ENCODE measurements at places on chromosomes 5 and 9. TPM values are rescaled to one million over a fixed set of nuclear protein-coding genes. Genes with fewer than 3 reads are reported as not detected.
A peak's percentile ranks its signal among the peaks of the same experiment; 100 is the strongest.

TPPP gene
- total RNA-seq, result 7.5 TPM

ESM1 gene
- total RNA-seq, result not detected

TMEM232 gene
- 5.7 TPM for total RNA-seq

DNA sequence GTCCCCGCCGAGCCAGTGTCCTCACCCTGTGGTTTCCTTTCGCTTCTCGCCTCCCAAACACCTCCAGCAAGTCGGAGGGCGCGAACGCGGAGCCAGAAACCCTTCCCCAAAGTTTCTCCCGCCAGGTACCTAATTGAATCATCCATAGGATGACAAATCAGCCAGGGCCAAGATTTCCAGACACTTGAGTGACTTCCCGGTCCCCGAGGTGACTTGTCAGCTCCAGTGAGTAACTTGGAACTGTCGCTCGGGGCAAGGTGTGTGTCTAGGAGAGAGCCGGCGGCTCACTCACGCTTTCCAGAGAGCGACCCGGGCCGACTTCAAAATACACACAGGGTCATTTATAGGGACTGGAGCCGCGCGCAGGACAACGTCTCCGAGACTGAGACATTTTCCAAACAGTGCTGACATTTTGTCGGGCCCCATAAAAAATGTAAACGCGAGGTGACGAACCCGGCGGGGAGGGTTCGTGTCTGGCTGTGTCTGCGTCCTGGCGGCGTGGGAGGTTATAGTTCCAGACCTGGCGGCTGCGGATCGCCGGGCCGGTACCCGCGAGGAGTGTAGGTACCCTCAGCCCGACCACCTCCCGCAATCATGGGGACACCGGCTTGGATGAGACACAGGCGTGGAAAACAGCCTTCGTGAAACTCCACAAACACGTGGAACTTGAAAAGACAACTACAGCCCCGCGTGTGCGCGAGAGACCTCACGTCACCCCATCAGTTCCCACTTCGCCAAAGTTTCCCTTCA is 1.4 kb downstream of the GLIS3 start:
- peak; percentile 45 for DNase-seq

TAF11L5 gene
- total RNA-seq, result not detected

- no peak for DNase-seq
Measured at GRCh38 chr9:132669319-132669697, 475 bp downstream of the DDX31 start.

DNA sequence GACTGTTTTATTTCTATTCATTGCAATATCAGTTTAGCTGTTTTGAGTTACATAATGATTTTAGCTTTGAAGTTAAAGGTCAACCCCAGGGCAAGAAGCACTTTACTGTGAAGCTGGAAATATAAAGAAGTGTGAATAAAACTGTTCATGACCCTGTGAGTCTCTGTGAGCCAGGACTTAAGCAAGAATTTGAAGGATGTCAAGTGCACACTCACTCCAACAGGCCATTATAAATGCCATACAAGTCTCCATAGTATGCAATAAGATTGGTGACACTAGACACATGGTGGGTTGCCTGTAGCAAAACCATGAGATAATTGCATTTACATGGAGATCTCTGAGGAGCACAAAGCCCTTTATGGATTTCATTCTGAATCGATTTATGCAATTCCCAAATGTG is 318.7 kb upstream of the ITGA1 start:
- no peak for DNase-seq

SLC6A7 gene
- total RNA-seq, result 0.10 TPM

- no peak for DNase-seq
Measured at GRCh38 chr9:5455181-5455580, 4.8 kb downstream of the CD274 start.

DNA sequence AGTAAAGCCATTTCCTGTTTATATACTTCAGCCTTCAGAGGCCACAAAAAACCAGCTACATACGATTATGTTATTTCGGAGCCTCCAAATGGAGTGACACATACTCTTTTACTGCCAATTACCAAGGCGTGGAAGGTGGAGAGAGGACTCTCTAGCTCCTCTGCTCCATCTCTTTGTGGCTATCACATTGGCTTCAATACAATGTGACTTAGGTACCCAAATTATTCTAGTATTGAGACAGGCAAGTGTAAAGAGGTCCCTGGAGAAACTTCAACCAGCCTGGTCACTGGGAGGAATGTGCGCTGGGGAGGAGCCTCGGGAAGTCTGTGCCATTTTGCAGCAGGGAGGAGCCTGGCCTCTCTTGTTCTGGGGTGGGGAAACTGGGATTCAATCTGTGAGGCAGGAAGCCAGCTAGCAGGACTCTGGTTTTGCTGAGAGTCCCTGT is 85.8 kb upstream of the TAS2R1 start:
- DNase-seq, result no peak

NSG2 gene
- total RNA-seq, result not detected

SLC36A2 gene
- total RNA-seq, result not detected

DOCK2 gene
- 22.4 TPM for total RNA-seq

PCDHGA2 gene
- 2.6 TPM for total RNA-seq

DNA sequence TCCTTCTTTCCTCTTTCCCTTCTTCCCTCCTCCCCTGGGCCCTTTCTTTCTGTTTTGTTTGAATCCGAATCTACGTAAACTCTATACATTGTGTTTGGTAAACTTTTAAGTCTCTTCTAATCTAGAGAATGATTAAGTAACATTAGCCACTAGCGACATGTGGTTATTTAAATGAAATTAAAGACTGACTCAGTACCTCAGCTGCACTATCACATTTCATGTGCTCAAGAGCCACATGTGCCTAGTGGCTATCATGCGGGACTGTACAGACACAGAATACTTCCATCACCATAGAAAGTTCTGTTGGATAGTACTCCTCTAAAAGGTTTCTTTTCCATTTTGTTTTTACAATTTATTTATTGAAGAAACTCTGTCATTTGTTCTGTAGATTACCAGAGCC is 29.0 kb downstream of the DCTN4 start:
- no peak for DNase-seq

ADAMTS6 gene
- total RNA-seq, result 2.6 TPM

GRM6 gene
- not detected for total RNA-seq

- DNase-seq, result no peak
Measured at GRCh38 chr9:99722877-99723276, 98.8 kb upstream of the NR4A3 start.

MXD3 gene
- total RNA-seq, result 7.8 TPM

PCDHA2 gene
- total RNA-seq, result not detected

DNA sequence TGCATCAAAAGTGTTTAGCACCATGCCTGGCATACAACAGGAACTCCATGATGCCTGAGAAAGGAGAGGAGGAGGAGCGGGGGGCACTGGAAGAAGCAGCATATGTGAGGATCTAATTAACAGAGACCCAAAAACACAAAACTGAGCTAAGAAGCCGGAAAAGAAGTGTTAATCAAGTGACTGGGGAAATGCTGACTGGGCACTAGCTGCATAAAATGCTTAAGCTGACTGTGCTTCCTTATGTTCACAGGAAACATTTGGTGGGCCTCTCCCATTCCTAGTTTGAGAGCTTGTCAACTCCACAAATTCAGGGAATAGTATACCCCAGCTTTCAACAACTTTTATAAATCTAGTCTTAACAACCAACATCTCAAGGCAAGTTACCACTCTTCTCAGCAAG is 26.6 kb downstream of the DEPDC1B start:
- DNase-seq, result no peak

DNA sequence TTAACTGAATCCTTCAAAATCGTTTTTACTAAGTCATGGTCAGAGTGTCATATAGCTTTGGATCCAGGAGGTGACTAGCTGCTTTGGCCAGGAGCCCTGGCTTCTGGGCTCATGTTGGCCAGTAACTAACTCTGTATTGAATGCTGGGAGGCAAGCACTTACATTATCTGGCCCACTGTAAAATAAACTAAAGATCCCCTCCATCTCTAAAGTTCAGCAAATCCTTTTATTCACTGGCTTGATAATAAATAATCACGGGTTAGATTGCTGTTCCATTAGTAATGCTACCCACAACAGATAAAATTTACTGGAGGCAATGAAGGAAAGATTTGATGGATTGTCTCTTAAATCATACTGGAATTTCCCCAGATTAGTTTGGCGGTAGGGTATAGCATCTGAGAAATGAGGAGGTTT is 382.2 kb upstream of the TLE4 start:
- no peak for DNase-seq

DNA sequence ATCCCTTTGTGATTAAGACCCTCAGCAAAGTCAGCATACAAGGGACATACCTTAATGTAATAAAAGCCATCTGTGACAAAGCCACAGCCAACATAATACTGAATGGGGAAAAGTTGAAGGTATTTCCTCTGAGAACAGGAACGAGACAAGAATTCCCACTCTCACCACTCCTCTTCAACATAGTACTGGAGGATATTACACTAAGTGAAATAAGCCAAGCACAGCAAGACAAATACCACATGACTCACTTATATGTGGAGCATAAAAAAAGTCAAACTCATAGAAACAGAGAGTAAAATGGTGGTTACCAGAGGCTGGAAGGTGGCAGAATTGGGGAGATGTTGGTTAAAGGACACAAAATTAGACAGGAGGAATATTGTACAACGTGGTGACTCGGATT is 118.1 kb upstream of the NFIL3 start:
- no peak for DNase-seq
